ENCODE measurements at places on chromosomes 7 and 10. TPM values are rescaled to one million over a fixed set of nuclear protein-coding genes. Genes with fewer than 3 reads are reported as not detected.

Gene PDZD7
- total RNA-seq = 0.38 TPM

Gene ARMC10
- 24.9 TPM for total RNA-seq

Gene SFMBT2
- total RNA-seq = 13.2 TPM

Gene OR2A7
- total RNA-seq = 0.54 TPM

Gene TMEM176B
- total RNA-seq = 25.1 TPM

Gene TMEM176A
- total RNA-seq = 29.5 TPM

Gene IDI2
- total RNA-seq = 0.21 TPM

Gene ASB10
- 13.1 TPM for total RNA-seq

GRCh38 chr10:59222788-59223187 is 46.3 kb downstream of the PHYHIPL start:
- no peak for DNase-seq

- no peak for DNase-seq
Observed at GRCh38 chr10:34985823-34986222, 104.3 kb downstream of the CUL2 start.

DNA sequence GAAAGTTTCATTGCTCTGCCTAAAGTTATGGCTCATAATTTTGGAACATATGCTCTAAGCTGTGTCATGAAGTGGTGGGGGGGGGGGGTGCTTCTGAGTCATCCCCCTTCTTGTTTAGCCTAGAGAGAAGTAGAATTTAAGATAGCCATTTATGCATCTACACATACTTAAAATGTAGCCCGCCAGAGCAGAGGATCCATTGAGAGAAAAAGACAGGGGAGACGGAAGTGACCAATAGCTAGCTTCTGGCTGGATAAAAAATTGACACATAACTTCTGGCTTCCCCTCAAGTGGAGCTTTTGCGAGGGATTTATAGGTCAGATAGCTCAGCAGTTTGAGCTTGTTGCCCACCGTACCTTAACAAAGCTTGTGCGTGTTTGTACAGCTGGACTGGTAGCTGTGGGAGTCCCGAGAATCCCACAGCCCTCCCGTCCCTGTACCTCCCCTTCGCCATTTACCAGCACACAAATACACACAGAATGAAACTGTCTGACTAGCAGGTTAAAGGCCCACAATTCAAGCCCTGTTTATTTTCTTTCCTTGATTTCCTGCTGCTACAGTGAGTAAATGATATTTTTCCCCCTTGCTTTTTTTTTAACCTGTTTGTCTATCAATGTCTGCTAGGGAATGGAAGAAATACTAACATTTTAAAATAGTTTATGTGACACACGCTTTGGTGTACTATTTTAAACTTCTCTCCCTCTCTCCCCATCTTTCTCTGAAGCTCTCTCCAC is 232.6 kb upstream of the FERD3L start:
- no peak for DNase-seq

DNA sequence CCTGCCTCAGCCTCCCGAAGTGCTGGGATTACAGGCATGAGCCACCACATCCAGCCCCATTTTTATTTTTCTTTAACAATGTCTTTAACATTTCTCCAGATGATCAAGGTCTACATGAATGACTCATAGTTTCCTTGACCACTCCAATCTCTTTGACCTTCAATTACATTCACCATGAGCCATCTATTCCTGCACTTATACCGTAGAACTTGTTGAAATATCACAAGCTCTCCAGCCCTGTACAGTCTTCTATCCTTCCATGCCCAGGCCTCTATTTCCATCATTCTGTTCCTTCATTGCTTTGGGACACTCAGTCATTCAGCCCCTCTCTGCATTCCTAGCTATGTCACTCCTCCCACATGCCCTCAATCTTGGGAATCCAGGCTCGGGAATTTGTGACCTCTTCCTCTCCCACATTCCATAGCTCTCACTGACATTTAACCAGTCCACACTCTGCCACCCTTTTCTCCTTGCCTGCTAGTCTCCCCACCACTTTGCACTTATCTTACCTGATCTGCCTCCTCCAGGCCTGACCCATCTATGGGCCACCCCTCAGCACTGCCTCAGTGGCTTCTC is 151.8 kb upstream of the STK17A start:
- DNase-seq = no peak

DNA sequence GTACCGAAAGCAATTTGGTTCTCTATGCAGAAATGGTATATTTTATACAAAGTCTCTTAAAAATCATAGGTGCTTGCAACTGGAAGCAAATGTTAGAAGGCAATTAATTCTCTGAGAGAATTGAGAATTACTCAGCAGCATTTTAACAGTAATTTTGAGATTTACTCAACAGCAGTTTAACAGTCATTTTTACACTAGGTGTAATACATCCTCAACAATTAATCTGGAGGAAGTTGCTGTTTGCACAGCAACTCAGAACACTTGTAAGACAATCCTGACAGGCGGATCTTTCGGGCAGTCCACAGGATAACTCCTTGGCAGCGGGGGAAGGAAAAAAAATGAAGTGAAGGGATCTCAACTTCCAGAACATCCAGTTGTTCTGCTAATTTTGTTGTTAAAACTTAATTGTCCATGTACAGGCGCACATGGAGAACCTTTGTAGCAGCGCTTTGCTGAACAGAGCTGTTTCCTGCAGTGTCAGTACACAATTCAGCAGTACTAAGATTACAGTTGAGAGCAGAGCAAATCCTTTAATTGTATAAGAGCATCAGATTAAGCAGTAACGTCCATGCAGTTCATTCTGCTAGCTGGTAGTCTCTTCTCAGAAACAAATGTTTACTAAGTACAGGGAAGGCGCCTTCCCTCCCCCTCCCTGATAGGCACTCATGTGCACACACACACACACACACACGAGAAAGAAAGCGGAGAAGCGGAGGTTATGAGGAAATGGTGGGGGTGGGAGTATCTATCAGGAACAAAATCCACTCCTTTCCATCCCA is 43.8 kb downstream of the ENO4 start:
- no peak for DNase-seq

GRCh38 chr7:125357676-125358455 is 428.2 kb upstream of the POT1 start:
- no peak for DNase-seq

DNA sequence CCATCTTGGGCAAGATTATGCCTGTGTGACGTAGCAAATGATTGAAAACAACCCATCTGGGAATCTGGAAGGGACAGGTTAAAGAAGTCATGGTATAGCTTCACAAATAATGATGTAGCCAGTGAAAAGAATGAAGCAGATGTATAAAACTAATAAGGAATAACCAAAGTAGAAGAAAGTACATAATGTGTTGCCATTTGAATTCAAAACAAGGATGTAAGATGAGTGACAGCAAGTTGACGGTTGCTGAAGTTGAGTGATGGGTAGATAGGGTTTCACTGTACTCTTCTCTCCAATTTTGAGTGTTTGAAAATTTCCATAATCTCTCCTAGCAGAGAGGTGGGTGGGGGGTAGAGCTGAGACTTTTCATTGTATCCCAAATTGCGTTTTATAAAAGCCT is 133.6 kb downstream of the FANK1 start:
- no peak for DNase-seq

- no peak for DNase-seq
Observed at GRCh38 chr7:104958371-104958865, 55.6 kb upstream of the KMT2E start.

DNA sequence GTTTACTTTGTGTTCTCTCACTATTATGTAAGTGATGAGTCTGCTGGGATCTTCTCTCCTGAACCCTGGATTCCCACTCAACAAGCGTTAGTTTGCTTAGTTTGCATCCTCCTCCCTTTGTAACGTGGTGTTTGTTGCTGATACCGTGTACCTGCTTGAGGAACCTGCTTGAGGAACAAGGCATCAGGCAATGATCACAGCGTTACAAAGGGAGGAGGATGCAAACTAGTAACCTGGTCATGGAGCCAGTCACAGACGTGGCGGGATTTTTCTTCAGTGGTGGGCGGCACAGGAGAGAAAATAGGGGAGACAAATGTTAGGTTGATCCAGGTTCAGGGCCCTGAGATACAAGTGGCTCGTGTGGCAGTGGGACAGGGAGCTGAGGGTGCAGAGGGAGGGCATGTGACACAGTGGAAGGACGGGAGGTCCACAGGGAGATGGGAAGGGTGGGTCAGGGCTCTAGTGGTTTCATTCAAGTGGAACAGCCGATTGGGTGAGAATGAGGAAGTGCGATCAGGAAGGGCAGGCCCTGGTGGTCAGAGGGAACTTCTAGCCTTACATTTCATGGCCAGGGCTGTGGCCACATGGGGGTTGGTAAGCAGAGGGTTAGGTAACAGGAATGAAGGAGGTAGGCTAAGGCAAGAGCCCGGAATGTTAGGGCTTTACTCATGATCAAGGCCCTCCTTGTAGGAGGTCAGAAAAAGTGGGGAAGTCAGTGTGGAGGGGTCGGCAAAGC is 38.0 kb downstream of the SNX10 start:
- DNase-seq = peak; percentile 45

DNA sequence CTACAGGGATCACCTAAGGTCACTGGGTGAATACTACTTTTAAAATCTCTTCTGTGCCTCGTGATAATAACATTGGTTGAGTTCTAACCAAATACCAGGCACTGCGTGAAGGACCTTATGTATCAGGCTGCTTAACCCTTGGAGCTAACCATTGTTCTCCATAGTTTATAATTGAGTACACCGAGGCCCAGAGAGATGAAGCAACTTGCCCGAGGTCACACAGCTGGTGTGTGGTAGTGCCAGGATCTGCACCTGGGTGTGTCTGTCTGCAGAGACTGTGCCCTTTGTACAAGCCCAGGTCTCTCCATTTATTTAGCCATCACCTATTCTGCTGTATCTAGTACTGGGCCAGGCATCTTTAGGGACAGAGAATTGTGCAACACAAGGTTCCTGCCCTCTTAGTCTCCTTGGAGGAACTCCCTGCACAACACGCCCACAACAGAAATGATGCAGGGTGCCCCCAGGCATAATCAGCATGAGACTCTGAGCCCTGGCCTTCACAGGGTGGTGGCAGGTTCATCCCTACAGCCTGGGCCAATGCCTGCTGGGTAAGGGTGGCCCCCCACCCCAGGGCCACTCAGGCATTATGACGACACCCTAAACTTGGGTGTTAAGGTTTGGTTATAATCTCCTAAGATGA is 31.5 kb downstream of the UNC5B start:
- peak; percentile 44 for DNase-seq

- no peak for DNase-seq
Observed at GRCh38 chr10:24439935-24440334, 231.0 kb downstream of the KIAA1217 start.

GRCh38 chr7:77401002-77401401 is 15.1 kb downstream of the GSAP start:
- no peak for DNase-seq

- no peak for DNase-seq
Observed at GRCh38 chr7:11592699-11593098, 239.3 kb downstream of the THSD7A start.

GRCh38 chr7:57579454-57579853 is 129.5 kb downstream of the ZNF716 start:
- no peak for DNase-seq

- DNase-seq = no peak
Observed at GRCh38 chr10:50437248-50437647, 185.9 kb upstream of the ASAH2 start.

DNA sequence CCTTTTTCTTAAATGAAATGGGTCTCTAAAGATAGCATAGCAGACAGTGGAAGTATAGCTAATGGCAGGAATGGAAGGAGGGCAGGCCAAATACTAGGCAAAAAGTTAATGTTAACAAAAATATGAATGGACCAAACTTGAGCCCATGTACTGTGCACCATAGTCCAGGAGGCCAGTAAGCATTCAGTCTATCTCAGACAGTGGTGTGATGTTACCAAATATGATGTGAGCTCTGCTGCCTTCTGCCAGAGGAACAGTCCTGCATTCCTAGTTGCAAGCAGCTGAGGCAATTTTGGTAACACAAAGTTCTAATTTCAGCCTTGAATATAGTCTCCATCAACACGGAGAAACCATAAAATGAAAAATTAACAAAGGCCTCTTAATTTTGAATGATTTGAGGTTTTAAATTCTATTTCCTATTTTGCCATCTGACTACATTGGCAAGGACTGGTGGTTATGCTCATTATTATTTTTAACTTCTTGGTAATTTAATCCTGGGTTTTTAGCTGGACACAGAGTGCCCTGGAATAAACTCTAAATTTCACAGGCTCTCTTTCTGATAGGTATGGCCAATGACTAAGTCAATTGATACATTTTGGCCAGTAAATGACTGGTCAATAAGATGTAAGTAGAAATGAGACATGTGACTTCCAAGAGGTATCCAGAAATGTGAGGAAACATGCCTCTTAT is 317.0 kb upstream of the MYO3A start:
- DNase-seq = no peak

DNA sequence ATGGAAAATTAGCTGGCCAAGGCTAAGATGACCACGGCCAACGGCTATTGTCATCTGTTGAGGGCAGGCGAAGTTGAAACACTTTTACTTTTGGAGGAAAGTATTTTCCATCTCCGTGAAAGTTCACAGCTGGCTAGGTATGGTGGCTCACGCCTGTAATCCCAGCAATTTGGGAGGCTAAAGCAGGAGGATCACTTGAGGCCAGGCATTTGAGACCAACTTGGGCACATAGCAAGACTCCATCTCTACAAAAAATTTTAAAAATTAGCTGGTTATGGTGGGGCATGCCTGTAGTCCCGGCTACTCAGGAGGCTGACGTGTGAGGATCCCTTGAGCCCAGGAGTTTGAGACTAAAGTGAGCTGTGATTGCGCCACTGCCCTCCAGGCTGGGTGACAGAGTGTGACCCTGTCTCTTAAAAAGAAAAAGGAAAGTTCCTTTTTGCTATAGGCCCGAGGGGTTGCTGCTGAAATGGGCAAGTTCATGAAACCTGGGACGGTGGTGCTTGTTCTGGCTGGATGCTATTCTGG is 85.5 kb upstream of the MKLN1 start:
- DNase-seq = no peak
